ENCODE measurements at places on chromosomes 3 and 15.

DNA sequence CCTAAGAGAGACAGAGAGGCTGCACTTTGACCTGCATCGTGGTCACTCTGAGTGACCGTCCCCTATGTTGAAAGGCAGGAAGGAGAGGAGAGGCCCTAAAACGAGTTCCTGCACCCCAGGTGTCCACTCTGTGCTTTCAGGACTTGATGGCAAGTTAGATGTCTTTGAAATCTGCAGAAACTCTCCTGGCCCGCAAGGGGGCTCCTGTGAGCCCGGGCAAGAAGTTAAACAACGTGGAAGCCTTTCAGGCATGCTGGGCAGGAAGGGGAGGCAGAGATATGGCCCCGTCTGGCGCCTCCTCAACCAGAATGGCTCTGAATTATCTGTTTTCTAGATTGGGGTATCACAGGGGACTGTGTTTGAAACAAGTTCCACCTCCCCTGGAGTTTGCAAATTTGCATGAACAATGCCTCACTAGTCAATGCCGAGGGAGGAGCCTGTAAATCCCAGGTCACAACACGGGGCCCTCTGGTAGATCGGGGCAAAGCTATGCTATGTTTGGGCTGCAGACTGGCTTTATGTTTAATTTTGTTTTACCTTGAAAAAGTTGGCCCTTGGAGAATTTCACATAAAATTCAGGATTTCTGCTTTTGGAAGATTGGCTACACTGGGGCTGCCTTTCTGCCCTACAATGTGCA is 9.8 kb downstream of the CTXND1 start:
- H3K4me3 ChIP-seq, result no peak overlapping the region
- peak; percentile 24 for DNase-seq
- H3K36me3 ChIP-seq, result no peaks in the 10 kb centered on the region
- H3K27ac ChIP-seq, result no peak overlapping the region

- no peak overlapping the region for H3K27ac ChIP-seq
- no peak for DNase-seq
- peaks cover 4% of the 10 kb centered on the region for H3K36me3 ChIP-seq
- H3K4me3 ChIP-seq, result no peak overlapping the region
- H3K4me1 ChIP-seq, result peaks cover 20% of the 10 kb centered on the region
Measured at GRCh38 chr3:12935023-12935860, 93.9 kb upstream of the RPL32 start.

GRCh38 chr3:38588995-38589937 is 60.2 kb downstream of the SCN5A start:
- no peaks in the 10 kb centered on the region for H3K4me1 ChIP-seq
- no peak overlapping the region for H3K4me3 ChIP-seq
- no peaks in the 10 kb centered on the region for H3K36me3 ChIP-seq
- no peak for DNase-seq
- no peaks in the 10 kb centered on the region for H3K27me3 ChIP-seq

DNA sequence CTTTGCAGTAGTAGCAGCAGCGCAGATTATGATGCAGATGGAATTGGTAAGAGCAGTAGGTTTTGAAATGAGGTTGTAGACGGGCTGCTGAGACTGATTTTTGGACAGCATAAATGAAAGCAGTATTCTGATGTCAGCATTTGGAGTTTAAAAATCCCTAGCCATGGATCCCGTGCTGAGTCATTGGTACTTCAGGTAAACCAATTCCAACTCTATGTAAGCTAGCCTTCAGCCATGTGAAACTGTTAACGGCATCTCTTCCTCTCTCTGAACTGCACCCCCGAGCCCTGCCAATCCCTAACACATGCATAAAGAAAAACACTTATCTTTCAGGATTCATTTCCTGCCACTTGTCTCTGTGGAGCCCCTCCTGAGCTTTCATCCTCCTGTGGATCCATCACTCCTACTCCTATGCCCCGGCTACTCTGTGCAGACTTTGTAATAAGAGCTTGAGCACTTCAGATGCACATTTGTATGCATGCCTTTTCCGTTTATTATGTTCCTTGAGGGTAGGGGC is 119.0 kb downstream of the AKAP13 start:
- no peak overlapping the region for H3K4me3 ChIP-seq
- DNase-seq, result no peak
- H3K4me1 ChIP-seq, result peaks cover 22% of the 10 kb centered on the region
- H3K27me3 ChIP-seq, result no peaks in the 10 kb centered on the region
- H3K36me3 ChIP-seq, result no peaks in the 10 kb centered on the region

GRCh38 chr3:197495499-197495898 is 60.3 kb downstream of the BDH1 start:
- no peaks in the 10 kb centered on the region for H3K36me3 ChIP-seq
- H3K27ac ChIP-seq, result no peak overlapping the region

GRCh38 chr15:56737791-56738190 is 4.5 kb upstream of the ZNF280D start:
- no peak for DNase-seq
- no peaks in the 10 kb centered on the region for H3K27me3 ChIP-seq
- peaks cover 29% of the 10 kb centered on the region for H3K4me1 ChIP-seq
- H3K27ac ChIP-seq, result no peak overlapping the region

DNA sequence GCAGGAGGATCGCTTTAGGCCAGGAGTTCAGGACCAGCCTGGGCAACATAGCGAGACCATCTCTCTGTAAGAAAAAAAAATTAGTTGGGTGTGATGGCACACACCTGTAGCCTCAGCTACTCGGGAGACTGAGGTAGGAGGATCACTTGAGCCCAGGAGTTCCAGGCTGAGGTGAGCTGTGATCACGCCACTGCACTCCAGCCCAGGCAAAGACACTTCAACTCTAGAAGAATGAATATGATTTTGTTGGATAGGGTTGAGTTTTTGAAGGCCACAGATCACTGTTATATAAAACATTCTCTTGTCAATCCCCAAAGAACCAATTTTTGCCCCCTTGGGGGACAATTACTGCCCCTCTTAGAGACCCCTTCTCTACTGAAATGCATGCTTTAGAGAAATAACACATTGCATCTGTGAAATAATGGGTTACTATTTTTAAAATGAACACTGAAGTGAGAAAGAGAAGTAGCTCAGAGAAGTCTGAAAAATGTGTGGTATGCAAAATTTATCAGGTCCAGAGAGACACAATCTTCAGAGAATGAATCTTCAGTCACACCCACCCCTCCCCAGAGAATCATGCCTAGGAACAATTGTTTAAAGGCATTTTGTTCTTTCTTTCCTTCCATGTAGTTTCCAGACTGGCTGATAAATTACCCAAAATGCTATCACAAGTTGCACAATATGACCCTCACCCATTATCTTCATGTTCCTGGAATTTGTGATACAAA is 42.7 kb downstream of the METTL6 start:
- no peak overlapping the region for H3K27ac ChIP-seq
- no peak overlapping the region for H3K4me3 ChIP-seq
- H3K36me3 ChIP-seq, result no peaks in the 10 kb centered on the region
- no peak for DNase-seq
- H3K4me1 ChIP-seq, result no peaks in the 10 kb centered on the region
- H3K27me3 ChIP-seq, result no peaks in the 10 kb centered on the region

DNA sequence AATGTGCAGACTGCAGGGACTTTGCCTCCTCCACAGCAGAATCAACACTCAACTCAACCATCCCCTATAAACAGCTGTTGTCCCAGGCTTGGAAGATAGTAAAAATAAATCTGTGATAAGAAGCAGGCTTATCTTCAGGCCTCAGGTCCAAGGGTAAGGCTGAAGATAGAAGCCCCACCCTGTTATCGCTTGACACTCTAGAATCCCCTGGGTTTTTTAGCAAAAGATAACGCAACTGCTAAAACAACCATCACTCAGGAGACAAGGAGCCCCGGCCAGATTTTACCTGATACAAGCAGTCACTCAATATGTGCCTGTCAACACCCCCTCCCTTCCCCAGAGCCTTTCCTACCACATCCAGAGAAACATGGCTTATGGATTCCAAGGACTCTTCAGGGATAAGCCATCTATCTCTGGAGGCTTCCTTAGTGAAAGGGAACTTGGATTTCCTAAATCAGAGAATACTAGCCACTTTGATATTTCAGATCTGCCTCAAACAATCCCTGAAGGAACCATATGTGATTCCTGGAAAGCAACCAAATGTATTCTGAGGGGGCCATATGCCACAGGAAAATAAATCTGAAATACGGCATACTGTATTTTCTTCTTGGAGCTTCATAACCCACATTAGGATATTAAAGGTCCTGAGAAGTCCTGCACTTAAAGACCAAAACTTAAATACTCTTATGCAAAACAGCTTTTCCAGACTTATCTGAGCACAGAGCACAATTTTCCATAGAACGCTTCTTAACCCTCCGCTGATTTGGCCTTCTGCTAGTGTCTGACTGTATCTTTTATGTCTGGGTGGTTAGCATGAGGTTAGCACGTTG is 60.4 kb downstream of the LYZL4 start:
- no peaks in the 10 kb centered on the region for H3K4me1 ChIP-seq
- no peak overlapping the region for H3K4me3 ChIP-seq
- H3K27me3 ChIP-seq, result no peaks in the 10 kb centered on the region
- H3K36me3 ChIP-seq, result no peaks in the 10 kb centered on the region

DNA sequence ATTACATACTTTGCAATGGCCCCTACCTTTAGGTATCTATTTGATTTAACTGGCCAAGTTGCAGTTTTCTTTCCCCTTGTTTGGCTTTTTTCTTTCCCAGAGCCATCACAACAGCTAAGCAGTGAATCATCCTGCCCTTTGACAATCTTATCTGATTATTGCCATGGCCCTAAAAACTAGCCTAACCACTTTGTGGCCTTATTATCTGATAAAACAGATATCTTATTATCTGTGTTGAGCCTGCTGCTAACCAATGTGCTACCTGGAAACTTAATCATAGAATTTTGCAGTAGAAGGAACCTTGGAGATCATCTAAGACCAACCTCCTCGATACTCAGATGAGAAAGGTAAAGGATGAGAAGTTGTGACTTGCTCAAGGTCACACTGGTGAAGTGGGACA is 37.1 kb downstream of the EIF4E3 start:
- no peak overlapping the region for H3K27ac ChIP-seq
- H3K4me1 ChIP-seq, result peaks cover 25% of the 10 kb centered on the region
- H3K27me3 ChIP-seq, result no peaks in the 10 kb centered on the region
- no peaks in the 10 kb centered on the region for H3K36me3 ChIP-seq
- no peak for DNase-seq

DNA sequence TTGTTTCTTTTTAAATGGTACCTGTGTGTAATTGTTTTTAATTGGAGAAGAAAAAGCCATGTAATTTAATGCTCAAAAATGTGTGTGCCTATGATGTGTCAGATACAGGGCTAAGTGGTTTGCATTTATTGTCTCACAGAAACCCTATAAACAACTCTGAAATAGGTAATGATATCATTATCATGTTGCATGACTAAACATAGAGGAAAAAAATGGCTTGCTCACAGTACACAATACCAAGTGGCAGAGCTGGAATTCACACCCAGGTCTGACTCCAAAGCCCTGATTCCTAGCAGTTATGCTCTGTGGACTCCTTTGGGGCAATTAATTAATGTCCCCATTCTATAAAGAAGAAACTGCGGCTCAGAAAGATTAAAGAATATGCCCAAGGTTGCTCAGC is 237.4 kb upstream of the TRIM42 start:
- H3K36me3 ChIP-seq, result no peaks in the 10 kb centered on the region
- no peaks in the 10 kb centered on the region for H3K27me3 ChIP-seq
- no peak overlapping the region for H3K27ac ChIP-seq
- DNase-seq, result no peak
- no peak overlapping the region for H3K4me3 ChIP-seq

- H3K4me3 ChIP-seq, result no peak overlapping the region
- no peaks in the 10 kb centered on the region for H3K36me3 ChIP-seq
- no peaks in the 10 kb centered on the region for H3K27me3 ChIP-seq
- H3K4me1 ChIP-seq, result no peaks in the 10 kb centered on the region
- DNase-seq, result peak; percentile 32
- no peak overlapping the region for H3K27ac ChIP-seq
Measured at GRCh38 chr3:9826815-9827573, 16.8 kb downstream of the RPUSD3 start.

DNA sequence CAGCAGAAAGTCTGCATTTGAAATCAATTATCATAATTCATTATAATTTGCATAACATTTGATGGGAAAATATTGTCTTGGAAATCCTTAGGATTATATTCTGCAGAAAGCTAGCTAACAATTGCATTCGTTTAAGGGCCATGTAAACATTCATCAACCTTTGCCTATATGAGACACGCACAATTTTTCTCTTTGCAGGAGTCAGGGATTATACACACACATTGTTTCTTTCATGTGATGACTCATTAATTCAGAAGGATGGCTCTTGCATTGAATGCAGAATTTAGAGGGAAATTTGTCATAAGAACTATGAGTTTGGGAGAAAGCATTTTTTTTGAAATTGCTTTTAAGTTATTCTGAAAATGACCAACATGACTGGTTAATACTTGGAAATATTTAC is 844.7 kb downstream of the DIPK2A start:
- H3K4me3 ChIP-seq, result no peak overlapping the region
- DNase-seq, result no peak
- H3K36me3 ChIP-seq, result no peaks in the 10 kb centered on the region
- H3K4me1 ChIP-seq, result no peaks in the 10 kb centered on the region
- H3K27me3 ChIP-seq, result no peaks in the 10 kb centered on the region

- DNase-seq, result no peak
- no peaks in the 10 kb centered on the region for H3K36me3 ChIP-seq
- H3K27ac ChIP-seq, result no peak overlapping the region
- no peak overlapping the region for H3K4me3 ChIP-seq
- no peaks in the 10 kb centered on the region for H3K27me3 ChIP-seq
- no peaks in the 10 kb centered on the region for H3K4me1 ChIP-seq
Measured at GRCh38 chr15:76239786-76240185, 71.5 kb downstream of the ETFA start.

GRCh38 chr3:72523429-72524151 is 324.7 kb downstream of the SHQ1 start:
- DNase-seq, result no peak
- H3K4me3 ChIP-seq, result no peak overlapping the region
- H3K4me1 ChIP-seq, result no peaks in the 10 kb centered on the region
- no peaks in the 10 kb centered on the region for H3K27me3 ChIP-seq
- H3K27ac ChIP-seq, result no peak overlapping the region

GRCh38 chr3:136512381-136512780 is 239.8 kb downstream of the STAG1 start:
- H3K4me3 ChIP-seq, result no peak overlapping the region
- no peaks in the 10 kb centered on the region for H3K36me3 ChIP-seq
- no peak overlapping the region for H3K27ac ChIP-seq
- peaks cover 12% of the 10 kb centered on the region for H3K4me1 ChIP-seq
- no peaks in the 10 kb centered on the region for H3K27me3 ChIP-seq

- no peaks in the 10 kb centered on the region for H3K27me3 ChIP-seq
- no peak overlapping the region for H3K4me3 ChIP-seq
- H3K27ac ChIP-seq, result peak overlapping the region; percentile 57
- DNase-seq, result no peak
- no peaks in the 10 kb centered on the region for H3K36me3 ChIP-seq
Measured at GRCh38 chr3:29282427-29283230, 1.8 kb downstream of the RBMS3 start.

DNA sequence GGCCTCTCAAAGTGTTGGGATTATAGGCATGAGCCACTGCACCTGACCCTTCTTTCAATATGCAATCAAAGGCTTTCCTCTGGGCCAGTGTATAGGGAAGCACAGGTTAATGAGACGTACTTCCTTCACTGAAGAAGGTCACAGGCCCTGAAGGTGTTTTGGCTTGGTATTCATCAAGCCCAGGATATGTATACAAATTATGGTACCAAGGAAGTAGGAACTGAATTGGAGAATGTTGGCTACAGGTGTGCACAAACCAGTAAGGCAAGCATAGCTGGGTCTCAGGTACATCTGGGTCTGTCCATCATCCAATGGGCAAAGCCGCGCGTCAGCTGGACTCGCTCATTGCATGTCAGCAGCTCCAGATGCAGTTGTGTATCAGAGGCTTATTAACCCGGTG is 237.9 kb downstream of the ADAMTS17 start:
- DNase-seq, result no peak
- H3K4me3 ChIP-seq, result no peak overlapping the region
- no peaks in the 10 kb centered on the region for H3K27me3 ChIP-seq
- no peaks in the 10 kb centered on the region for H3K36me3 ChIP-seq

Data from body of pancreas (tissue), 4 donors.